Fibroblast of skin of right quadriceps (primary cell): ENCODE measurements at places on chromosomes 1 and 21.

GRCh38 chr1:225253784-225254183 lies 174.1 kb downstream of the LBR start:
- peak; percentile 23 for DNase-seq

DNA sequence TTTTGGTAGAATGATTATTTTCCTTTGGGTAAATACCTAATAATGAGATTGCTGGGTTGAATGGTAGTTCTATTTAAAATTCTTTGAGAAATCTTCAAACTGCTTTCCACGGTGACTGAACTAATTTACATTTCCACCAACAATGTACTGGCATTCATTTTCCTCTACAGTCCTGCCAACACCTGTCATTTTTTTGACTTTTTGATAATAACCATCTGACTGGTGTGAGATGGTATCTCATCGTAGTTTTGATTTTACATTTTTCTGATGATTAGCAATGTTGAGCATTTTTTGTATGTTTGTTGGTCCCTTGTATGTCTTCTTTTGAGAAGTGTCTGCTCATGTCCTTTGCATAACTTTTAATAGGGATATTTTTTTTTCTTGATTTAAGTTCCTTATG lies 23.5 kb downstream of the KCNK2 start:
- no peak for DNase-seq

DNA sequence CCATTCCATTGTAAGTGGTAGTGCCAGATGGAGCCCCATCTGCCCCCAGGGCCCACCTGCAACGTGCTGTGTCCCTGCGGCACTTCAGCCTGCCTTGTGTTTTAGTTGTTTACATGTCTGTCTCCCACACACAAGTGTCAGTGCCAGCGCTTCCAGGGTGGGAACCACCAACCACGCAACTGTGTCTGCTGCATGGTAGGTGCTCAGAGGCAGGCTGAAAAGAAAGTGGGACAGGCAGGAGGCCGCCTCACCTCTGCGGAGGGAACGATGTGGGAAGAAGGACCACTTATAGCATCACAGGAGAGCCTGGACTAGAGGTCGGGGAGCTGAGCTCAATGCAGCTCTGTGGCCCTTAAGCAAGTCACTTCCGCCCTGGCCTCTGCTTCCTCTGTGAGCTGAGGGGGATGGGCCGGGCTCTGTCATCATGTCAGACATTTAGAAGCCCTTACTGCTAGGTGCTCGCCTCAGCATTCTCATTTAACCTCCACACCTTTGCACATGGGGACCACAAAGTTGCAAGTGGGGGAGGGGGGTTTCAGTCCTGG lies 17.9 kb downstream of the SLC9A1 start:
- no peak for DNase-seq

DNA sequence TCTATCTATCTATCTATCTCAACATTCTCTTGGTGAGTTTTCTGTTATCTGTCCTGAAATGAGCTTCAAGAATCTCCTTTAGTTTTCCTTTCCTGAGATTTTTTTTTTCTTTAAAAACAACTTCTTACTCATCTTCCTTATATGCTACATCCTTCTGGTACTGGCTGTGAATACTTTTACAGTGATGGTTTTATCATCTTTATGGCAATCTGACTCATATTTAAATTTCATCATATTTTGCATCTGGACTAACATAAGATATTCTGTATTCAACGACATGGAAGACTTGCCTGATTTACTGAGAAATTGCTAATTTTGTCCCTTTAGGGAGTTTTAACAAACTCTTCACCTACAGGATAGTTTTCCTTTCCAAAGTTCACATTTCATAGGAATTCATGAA lies 33.0 kb downstream of the PDE4B start:
- peak; percentile 74 for DNase-seq

GRCh38 chr1:31576743-31577455 lies 584 bp downstream of the TINAGL1 start:
- no peak for DNase-seq

- peak; percentile 40 for DNase-seq
These were observed 104.4 kb downstream of the PCBP3 start for GRCh38 chr21:45747802-45748445.

GRCh38 chr1:194024659-194025058 lies 838.2 kb upstream of the B3GALT2 start:
- DNase-seq: peak; percentile 90

GRCh38 chr1:220550811-220551399 lies 23.0 kb downstream of the MARK1 start:
- DNase-seq: no peak

- peak; percentile 77 for DNase-seq
These were observed at the start of gene VAMP3 for GRCh38 chr1:7770997-7771822. Gene VAMP3, plus strand, starts transcription at chr1:7771296. Its CDS starts 88 bp downstream, at chr1:7771384.

DNA sequence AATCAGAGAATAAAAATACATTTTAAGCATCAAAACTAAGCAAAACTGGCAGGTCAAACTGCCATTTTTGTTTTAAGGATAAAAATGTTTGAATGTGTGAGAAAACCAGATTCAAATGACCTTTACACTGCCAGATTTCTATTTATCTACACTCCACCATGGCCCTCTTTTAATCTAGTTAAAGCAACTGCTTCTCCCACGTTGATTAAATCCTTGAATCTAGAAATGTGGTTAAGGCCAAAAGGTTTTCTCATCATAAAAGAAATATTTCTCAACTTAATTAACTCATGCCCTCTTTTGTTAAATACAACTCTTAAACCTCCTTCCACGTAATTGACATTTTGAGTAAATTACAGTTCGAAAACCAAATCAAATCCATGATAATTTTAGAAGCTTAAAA lies 15.0 kb downstream of the EGLN1 start:
- no peak for DNase-seq

GRCh38 chr1:231822041-231822440 lies 195.5 kb downstream of the DISC1 start:
- no peak for DNase-seq

DNA sequence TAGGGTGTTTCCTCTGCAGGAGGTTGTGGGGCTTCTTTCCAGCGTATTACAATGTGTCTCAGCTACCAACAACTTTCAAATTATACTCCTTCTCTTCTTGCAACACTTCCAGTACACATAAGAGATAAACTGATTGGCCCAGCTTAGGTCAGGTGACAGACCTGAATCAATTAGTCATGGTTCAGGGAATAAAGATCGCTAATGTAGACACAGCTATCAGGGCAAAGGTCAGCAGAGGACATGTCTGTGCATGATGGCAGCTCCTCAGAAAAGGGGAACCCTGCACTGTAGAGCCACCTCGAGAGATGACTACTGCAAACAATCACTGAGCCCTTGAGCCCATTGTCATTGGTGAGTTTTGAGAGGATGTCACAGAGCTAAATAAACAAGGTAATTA lies 36.8 kb upstream of the PKN2 start:
- DNase-seq: no peak

GRCh38 chr1:177315261-177315660 lies 144.5 kb downstream of the BRINP2 start:
- no peak for DNase-seq

GRCh38 chr1:184590163-184590750 lies 164.4 kb downstream of the EDEM3 start:
- DNase-seq: no peak

DNA sequence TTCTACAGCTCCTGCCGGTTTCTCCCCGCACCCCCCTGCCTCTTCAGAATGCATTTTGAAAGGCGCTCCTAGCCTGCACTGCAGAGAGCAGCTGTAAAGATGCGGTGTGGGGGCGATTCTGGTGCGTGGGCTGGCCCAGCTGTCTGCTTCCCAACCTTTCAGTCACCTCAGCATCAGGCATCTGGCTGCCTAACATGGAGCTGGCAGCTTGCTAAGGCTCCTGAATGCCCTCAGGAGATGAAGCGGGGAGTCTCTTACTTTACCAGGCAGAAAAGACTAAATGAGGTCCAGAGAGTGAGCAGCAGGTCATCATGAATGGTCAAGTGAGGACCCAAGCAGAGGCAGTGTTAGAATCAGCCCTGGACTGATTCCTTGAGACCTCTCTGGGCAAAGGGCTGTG lies 8.7 kb downstream of the IER5 start:
- DNase-seq: no peak

- peak; percentile 13 for DNase-seq
These were observed 735 bp downstream of the TTC13 start for GRCh38 chr1:230977761-230978490.

- no peak for DNase-seq
These were observed 103.6 kb downstream of the KIF26B start for GRCh38 chr1:245258271-245258920.

DNA sequence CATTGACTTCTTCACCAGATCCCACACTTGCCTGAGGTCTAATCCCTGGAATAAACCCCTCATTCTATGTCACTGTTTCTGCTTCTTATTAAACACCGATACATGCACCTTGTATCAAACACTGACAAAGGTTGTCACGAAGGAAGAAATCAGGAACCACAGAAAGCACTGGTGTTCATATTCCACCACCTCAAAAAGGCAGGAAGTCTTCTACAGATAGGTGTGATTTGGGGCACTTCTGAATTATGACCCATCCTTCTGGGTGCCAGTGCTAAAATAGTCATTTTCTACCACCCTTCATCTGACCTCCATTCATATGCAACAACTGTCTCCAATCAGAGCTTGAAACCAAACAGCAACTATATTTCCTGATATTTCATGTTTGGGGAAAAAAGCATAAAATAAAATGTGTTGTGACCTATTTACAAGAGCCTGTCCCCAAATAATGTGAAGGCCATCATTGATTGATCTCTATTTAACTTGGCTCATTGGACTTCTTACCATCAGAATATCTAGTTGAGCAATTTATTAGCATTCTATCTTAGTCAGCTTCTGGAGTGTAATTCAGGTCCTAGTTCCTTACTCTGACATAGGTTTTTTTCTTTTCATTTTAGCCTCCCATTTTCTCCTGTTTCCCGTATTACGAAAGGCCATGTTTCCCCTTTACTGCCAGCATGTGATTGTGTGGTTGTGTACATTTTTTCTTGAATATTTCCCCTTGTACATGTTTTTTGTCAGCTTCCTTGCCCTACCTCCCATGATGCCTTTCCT lies 43.1 kb downstream of the DUSP10 start:
- DNase-seq: no peak
